Psoas muscle (tissue), 8 donors: ENCODE measurements at places on chromosomes 3 and 15. TPM values are rescaled to one million over a fixed set of nuclear protein-coding genes. Genes with fewer than 3 reads are reported as not detected.

DNA sequence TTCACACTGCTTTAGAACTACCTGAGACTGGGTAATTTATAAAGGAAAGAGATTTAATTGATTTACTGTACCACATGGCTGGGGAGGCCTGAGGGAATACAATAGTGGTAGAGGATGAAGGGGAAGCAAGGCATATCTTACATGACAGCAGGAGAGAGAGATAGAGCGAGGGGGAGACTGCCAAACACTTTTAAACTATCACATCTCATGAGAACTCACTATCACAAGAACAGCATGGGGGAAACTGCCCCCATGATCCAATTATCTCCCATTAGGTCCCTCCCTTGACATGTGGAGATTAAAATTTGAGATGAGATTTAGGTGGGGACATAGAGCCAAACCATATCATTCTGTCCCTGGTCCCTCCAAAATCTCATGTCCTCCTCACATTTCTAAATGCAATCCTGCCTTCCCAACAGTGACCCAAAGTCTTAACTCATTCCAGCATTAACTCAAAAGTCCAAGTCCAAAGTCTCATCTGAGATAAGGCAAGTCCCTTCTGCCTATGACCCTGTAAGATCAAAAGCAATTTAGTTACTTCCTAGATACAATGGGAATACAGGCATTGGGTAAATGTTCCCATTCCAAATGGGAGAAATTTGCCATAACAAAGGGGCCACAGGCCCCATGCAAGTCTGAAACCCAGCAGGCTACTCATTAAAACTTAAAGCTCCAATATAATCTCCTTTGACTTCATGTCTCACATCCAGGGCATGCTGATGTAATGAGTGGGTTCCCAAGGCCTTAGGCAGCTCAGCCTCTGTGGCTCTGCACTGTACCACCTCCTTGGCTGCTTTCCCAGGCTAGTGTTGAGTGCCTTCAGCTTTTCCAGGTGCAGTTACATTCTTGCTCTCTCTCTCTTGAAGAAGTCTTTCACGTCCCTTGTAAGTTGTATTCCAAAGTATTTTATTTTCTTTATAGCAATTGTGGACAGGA, 481.7 kb upstream of the TGFBR2 start:
- DNase-seq = no peak

DNA sequence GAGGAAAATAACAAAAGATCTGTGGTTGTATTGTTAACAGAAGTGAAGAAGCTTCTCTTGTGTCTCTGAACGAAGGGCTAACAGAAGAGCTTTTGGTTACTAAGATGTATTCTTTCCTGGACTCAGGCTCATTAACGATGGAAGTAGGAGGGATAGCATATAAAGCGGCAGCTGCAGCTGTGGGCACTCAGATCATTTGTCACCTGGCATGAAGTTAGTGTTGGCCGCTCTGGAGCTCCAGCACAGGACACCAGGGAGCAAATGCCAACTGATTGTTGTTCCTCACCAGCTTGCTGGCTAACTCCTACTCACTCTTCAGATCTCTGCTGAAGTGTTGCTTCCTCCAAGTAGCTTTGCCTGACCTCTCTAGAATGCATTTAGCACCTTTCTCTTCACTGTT, 15.5 kb upstream of the SLITRK3 start:
- no peak for DNase-seq

- no peak for DNase-seq
These were observed 63.2 kb downstream of the XXYLT1 start for GRCh38 chr3:195207731-195208130.

DNA sequence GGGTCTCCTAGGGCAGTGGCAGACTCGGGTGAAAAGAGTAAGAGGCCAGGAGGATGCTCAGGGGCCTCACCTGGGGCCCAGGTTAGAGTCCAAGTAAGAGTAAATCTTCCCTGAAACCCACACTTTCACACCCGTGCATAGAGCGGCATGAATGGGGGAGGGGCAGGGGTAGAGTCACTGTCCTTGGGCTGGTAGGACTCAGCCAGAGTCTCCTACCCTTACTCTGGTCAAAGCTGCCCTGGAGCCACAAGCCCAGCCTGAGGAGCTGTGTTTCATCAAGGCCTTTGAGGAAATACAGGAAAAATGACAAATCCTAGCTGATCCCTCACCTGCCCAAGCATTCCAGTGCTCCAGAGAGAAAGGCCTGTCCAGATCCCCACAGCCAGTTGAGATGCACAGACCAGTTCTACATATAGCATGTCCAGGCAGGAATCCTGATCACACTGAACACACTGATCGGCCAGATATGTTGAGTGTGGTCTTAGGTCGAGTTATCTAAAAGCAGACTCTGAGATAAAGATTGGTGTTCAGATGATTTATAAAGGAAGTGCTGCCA, 16.7 kb upstream of the CTNNB1 start:
- no peak for DNase-seq

Gene C2CD4A
- total RNA-seq = 0.11 TPM

Gene COLQ
- 10.0 TPM for total RNA-seq
